Right renal cortex interstitium (tissue), 3 donors: ENCODE measurements at places on chromosomes 5 and 9.

DNA sequence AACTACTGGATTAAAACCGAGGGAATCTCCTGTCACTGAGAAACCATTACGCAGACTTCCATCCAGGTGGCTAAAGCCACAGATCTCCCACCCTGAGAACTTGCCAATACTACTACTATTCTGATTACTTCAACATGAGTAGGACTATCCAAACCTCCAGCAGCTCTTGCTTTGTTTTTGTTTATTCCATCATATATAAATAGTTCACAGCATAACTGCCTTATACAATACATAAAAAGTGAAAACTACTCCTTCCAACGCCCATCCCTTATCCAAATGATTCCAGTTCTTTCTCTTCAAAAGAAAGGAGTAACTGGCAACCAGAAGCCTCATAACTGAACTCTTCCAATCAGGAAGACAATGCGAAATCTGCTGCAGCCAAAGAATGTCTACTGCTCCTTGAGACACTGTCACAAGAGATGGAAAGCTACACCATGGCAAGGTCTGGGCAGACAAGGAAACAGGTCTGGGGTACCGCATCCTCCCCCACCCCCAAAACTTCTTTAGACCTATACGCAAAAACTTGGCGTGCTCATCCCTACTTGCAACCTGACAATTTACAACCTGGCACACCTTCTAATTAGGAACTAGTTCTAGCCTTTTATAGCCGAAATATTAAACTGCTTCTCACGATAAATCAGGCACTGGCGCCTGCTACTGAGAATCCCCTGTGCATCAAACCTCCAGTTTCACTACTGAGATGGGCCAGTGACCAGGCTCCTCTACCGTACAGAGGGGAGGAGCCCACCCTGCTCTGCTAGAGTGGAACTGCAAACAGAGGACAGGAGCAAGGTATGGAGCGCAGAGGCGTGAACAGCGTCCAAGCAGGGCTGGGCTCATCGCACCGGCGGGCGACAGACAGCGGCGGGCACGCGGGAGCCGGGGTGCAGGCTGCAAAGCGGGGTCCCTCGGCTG is 986 bp downstream of the PLPP1 start:
- no peak for DNase-seq

DNA sequence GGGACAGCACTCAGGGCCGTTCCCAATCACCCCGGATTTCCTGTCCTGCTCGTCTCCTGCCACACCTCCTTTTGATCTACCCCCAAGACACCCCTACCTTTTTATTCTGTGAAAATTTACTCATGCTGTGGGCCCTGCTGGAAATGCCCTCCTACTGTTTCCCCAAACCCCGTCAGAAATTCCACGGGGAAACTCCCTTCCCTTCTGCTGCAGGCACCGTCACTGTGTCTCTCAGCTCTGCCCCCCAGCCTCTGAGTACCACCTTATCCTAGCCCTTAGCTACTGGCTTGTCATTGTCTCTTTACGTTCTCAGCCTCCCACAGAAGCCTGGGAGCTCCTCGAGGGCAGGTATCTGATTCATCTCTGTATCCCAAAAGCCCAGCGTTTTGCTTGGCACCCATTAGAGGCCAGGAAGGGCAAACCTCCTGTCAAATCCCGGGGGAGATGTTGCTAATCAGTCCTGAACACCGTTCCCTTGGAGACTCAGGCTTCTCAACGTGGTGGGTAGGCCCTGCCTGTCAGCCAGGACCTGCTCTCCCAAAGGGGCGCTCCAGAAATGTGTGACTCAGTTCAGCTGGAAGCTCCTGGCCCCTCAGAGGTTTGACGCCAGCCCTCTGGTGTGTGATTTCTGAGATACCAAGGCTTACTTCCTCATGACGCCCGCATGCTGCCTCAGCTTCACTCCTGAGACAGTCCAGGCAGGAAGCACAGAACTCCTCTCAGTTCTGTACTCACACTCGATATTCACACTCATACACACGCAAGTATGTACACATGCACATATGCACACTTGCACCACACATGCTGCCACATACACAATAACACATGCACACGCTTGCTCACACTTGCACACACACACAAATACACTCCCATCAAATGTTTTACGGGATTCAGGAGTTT is 50.7 kb upstream of the GRHPR start:
- no peak for DNase-seq

DNA sequence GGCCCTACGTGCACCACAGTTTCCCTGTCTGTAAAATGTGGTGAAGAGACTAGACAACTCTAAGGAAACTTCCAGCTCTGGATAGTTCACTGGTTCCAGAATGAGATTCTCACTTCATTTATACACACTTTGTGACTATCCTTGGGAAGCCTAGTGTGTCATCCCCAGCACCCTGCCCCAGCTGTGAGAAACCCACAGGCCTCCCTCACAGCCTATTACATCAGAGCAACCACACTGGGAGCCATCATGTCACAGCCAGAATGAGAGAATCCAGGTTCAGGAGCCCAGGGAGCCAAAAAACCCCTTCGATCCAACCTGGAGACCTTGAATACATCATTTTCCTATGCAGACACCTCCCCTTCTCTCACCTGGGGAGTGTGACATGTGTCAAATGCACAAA is 21.0 kb upstream of the HAND1 start:
- DNase-seq: no peak

DNA sequence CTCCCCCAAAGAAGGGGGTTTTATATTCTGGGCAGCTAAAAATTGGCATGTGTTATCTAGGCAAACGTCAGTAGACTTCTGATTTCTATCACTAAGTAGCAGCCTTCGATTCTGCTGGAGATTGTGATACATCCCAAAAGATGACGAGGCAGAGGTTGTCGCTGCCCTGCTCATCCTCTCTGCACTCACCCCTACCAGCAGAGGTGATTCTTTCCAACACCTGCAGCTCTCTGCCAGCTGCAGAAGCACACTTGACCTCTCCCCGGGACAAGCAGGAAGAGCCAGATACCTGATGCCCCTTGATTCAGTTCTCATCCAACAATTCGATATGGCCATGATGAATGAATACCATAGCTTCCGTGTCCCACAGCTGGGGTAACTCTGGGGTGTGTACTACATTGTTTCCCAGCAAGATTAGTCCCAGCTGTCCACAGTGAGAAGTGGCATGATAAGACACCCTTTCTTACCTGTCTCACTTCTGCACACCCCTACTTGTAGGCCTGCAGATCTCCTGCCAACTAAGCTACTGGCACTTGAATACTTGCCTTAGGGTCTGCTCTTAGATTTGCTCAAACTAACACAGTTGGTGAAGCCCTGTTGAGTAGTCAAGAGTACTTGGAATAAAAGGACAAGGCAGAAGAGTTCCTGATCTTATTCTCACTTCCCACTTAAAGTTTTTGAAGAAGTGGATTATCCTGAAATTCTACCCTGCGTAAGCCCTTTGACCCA is 37.6 kb upstream of the SMAD5 start:
- DNase-seq: no peak

- no peak for DNase-seq
Observed at GRCh38 chr9:93654351-93654961, 78.1 kb downstream of the PHF2 start.

- DNase-seq: no peak
Observed at GRCh38 chr5:77719666-77720363, 56.3 kb downstream of the TBCA start.
